ENCODE measurements at places on chromosomes 13 and 19.

DNA sequence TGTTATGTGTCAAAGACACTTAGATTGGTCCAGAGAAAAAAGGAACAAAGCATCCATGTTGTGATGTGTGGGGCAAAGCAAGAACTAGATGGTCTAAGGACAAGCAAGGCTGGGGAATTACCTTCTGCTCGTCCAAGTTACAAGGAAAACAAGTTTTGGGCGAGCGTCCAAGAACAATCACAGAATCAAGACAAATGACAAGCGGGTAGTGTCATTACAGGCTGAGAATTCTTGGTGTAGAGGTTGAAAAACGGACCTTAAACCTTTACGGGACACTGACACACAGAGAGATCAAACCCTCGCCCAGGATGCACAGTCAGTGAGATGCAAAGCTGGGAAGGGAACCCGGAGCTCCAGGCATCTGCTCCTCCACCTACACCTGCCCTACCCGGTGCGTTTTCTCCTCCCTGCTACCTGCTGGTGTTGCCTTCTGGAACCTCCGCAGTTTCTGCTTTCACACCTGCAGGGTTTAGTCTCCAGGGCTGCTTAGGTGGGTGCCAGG, 515 bp upstream of the ZNF324B start:
- DNase-seq = peak; percentile 88

- DNase-seq = no peak
Measured at GRCh38 chr19:35216016-35216832, 12.3 kb downstream of the FAM187B start.

GRCh38 chr19:49474542-49474924, 518 bp downstream of the FLT3LG start:
- no peak for DNase-seq

DNA sequence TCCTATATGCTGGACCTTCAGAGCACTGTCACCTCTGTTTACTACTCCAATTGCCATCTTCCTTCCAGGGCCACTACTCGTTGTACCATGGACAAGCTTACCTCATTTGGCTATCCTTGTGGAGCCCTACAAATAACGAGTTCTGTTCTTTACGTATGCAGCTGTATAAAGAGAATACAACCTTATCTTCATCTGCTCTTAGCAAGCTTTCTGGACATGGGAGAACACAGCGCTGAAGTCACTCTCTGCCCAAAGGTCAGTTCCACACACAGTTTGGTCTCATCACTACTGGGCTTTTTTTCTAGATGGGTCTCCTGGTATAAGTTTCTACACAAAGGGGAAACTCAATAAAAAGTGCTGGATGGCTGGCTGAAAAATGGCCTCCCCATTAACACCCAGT, 88.9 kb downstream of the CDADC1 start:
- DNase-seq = no peak

- DNase-seq = no peak
Measured at GRCh38 chr13:107203146-107203847, 635.4 kb upstream of the ARGLU1 start.

DNA sequence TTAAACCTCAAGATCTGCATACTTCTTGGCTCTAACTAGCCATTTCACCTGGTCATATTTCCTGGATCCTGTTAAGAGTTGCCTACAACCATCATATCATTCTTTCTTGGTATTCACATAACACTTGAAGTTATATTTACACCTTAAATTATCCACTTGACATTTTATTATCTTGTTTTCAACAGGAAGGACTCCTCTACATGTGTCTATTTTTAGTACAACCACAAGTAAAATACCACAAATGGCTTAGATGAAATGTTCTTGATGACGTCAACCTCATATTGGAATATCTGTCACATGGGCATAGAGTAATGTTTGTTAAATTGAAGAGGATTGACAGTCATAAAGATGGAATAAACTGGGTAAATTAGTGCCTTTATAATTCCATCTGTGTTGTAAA, 9.4 kb downstream of the PCDH20 start:
- peak; percentile 24 for DNase-seq

GRCh38 chr13:21884299-21884909, 213.5 kb downstream of the FGF9 start:
- DNase-seq = peak; percentile 84

DNA sequence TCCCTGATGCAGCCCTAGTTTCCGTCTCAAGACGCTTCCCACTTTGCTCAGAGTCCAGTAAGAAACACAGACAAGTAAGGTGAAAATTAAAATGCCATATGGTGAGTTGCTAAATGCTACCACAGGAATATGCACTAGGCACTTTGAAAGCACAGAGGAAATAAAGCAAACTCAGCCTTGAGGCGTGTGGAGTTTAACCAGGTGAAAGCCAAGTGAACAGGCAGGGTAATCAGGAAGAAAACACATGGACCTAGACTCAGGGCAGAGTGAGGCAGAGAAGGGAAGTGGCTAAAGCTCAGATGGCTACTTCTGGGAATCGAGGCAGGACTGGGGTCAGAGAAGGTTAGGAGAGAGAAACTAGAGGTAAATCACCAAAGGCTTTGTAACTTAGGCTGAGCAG, 5.4 kb upstream of the UBL3 start:
- DNase-seq = no peak

GRCh38 chr19:37114001-37114400, 35.8 kb downstream of the ZNF420 start:
- DNase-seq = no peak

DNA sequence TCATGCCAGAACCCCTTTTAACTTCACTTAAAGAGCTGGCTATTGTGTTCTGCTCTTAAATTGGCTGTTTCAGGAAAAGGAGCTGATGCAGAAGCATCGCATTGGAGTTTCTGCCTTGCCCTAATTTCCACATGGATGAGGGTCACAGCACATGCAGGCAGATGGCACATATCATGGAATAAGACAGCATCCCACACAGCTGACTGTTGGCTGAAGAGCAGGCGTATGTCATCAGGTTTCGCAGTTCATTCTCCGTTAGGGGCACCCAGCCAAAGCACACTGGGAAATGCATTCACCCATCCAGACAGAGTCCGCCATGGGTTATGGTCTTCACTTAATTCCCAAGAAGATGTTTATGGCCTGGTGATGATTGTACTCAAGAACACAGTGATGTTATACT, 572.5 kb downstream of the LIG4 start:
- peak; percentile 19 for DNase-seq

- DNase-seq = no peak
Measured at GRCh38 chr19:18319591-18320135, 3.2 kb downstream of the LSM4 start.

DNA sequence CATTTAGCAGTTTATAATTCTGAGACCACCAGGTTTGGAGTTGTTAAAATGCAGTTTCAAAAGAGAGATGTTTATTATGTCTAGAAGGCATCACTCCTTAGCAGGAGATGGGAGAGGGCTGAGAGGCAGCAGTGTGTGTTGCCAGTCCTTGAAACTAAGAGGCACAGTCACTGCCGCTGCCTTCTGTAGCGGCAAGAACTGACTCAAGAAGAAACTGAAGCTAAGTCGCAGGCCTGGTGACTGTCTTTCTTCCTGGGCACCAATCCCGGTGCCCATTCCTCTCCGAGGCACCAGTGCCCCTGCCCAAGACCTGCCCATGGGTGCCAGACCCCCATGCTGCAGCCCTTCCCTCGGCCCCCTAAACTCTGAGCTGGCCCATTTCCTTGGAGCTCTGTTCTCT, 20.1 kb downstream of the N4BP2L1 start:
- no peak for DNase-seq

All from NCI-H748 treated with DMSO at 0.1 percent for 48 hours (cell line).